Hematopoietic multipotent progenitor cell treated with erythropoietin and hydrocortisone succinate and interleukin-3 and kit ligand, for 15 days (in vitro differentiated cells): ENCODE measurements at places on chromosomes 12 and 14.

- no peak for DNase-seq
These were observed 56.4 kb downstream of the MON2 start for GRCh38 chr12:62522984-62523383.

GRCh38 chr12:119835068-119835467, 42.1 kb downstream of the CIT start:
- no peak for DNase-seq

DNA sequence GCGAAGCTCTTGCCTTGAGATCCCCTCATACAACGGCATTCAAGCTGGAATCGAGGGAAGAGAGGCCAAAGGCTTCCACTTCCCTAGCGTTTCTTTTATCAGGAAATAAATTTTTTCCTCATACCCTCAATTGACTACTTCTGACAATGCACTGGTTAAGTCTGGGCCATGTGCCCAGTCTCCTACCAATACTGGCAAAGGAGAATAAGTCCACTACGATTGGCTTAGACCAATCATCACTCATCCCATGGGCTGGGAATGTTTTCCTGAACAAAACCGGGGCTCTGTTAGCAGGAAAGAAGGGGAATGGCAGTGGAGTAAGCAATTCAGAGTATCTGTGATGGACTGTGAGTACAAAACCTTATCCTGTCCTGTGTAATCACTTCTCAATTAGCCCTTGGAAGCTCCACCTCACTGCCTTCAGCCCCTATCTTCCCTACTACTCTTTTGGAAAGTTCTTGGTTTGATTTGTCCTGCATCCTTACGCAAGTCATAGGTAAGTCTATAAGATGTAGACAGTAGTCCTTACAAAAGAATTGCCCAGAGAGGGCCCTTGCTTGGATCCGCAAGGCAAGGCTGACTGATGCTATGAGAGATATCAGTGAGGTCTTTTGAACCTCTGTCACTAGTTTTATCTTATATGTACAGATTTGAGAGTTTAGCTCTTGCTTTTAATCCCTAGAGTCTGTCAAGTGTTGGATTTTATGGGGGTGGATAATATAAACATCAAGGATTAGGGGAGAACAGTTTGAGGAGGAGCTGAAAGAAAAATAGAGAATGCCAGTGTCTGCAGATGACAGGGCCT, 36.3 kb upstream of the CDK17 start:
- no peak for DNase-seq

GRCh38 chr14:72420749-72421474, 473.0 kb downstream of the DPF3 start:
- peak; percentile 63 for DNase-seq

DNA sequence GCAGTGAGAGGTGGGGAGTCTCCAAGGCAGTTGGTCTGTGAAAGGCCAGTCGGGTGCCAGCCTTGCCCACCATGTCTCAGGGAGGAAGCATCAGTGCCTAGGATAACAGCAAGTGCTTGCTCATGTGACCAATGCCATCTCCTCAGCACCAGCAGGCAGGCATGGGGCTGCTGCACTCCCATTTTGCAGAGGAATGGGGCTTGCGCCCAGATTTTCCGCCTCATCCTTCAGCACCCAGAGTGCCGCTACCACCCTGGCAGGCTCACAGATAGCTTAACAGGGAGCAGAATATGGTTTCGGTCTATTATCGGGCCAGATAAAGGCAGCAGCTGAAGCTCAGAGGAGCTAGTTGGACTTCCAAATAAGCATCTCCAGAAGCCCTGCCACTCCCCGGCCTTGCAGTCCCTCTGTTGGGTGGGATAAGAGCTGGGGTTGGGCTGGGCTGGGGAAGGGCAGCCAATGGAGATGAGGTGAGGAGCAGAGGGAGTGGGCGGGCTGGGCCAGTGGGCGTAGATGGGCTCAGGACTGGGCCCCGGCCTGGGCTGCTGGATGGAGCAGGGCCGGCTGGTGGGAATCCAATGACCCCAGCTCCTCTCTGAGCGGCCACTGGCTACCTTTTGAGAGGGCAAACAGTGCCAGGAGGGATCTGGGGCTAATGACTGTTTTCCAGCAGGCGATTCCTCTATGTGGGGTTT, 8.4 kb upstream of the KRT80 start:
- DNase-seq, result peak; percentile 13

GRCh38 chr12:72098622-72099021, 160.0 kb downstream of the TPH2 start:
- DNase-seq, result no peak

DNA sequence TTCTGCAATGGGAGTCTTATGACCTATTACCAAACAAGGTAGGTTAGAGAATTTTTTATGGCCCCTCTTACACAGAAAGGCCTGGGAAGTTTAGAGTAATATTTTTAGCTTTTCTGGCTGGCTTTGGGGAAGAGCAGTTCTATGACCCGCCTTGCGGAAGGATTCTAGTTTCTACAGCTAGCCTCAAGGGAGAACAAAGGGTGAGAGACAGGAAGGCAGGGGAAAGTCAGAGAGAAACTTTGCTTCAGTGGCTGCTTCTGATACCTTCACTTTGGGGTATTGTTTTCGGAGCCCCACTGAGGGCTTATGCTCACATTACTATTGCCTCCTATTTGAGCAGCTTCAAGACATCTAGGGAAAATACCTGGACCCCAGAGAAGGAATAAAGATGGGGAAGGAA, 80.7 kb upstream of the NUDT4 start:
- DNase-seq, result no peak

- DNase-seq, result no peak
These were observed 63.5 kb downstream of the GALNT16 start for GRCh38 chr14:69323266-69323998.

DNA sequence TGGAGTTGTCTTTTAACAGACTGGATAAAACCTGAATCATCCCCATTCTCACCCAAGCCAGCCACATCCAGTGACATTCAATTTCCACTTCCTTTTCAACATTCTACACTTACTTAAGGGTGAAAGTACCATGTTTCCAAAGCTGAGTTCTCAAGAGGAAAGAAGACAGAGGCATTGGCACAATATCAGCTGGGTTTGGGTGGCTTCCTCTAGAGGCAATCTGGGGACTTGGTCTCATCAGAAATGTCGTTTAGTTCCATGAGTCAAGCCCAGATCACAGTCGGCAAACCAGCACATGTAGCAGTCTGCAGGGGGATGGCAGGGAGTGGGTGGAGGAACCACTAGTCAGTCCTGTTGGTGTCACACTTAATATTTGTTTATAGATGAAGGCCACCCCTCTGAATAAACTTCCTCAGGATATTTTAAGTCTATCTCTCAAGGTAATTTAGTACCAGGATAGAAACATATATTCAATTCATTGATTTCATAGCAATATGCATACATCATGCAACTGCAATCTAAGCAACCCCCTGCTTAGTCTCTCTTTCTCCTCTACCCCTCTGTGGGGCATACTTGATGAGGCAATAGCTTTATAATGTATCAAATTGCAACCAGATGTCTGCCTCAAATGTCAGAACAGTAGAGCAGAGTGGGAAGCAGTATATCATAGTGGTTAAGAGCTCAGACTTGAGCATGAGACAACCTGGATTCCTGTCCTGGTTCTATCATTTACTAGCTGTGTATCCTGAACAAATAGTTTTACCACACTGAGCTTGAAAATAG, 3.0 kb downstream of the SRRM4 start:
- DNase-seq, result no peak

- no peak for DNase-seq
These were observed 85.4 kb upstream of the CRY1 start for GRCh38 chr12:107178776-107179175.

DNA sequence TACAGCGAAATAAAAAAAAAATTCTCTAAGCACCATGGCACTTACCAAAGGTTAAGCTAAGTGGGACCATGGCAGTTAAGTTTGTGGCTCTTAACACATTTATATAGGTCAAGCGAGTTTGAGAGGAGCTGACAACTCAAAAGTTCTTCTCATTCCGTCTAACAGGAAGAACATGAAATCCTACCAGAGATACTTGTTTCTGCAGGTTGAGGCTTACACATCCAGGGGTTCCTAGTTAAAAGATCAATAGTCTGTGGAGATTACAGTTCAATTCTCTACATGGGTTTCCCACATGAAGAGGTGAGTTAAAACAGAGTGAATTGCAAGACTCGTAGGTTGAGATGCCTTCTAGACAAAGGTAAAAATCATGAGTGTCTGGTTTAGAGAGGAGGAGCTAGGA, 142.6 kb downstream of the EMP1 start:
- no peak for DNase-seq

DNA sequence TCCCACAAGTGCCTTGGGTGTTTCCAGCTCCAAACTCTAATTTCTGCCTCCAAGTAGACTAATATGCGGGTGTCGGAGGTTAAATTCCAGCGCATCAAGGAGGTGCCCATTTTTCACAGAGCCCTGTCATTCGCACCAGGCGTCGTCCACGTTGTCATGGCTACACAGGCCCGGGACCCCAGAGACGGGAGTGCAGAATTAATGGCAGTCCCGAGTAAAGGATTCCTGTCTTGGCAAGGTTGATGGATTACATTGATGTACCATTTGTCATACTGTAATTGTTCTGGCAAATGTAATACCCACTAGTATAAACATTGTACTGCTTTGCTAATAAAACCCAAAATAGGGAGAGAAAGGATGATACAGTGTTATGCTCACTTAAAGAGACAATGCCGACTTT, 222.9 kb upstream of the MYL2 start:
- no peak for DNase-seq

DNA sequence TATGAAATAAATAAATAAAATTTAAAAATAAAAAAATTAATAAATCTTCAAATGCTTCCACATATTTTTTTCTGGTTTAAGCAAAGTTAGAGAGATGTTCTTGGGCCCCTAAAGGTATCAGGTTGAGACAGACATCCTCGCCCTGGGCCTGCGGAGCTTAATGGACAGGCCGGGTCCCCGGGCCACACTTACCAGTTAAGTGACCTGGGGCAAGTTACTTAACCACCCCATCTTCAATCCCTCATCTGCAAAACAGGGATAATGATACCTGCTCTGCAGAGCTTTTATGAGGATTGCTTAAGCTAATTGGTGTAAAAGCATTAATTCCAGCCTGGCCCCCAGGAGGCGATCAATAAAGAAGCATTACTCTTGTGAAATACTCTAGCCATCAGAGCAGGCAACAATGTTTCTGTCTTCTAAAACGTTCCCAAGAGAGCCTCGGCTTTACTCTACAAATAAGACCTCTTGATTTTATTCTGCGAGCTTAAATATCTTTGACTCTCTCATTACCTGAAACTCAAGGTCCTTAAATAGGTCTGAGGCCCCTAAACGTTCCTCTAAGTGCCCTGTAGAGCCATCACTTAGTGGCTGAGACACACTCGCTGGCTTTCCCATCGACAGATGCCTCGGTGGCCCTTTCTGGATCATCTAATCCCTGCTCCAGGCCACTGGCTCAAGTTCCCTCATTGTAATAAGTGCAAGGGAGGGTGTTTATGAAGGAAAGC, 81.1 kb upstream of the DIO3 start:
- no peak for DNase-seq

DNA sequence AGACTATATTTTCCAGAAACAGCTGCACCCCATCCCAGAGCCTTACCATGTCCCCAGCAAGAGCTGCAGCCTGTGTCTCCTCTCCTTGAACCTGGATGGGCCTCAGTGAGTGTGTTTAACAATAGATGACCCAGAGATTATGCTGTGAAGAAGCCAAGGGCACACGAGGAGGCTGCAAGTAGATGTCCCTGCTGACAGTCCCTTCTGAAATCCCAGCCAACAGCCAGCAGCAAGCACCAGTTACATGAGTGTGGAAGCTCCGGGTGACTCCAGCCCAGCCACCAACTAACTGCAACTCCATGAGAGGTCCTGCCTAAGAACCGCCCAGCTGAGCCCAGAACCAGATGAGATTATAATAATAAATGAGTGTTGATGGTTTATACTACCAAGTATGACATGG, 191.7 kb downstream of the BCL11B start:
- DNase-seq, result no peak

DNA sequence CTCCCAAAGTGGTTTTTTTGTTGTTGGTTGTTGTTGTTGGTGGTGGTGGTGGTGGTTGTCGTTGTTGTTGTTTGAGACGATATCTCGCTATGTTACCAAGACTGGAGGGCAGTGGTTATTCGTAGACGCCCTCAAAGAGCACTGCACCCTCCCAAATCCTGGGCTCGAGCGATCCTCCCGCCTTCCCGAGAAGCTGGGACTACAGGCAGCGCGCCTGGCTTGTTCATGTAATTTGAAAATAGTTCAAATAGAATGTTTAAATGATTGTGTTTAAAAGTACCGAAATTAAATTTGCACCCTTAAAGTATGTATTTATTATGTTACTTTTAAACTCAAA, 439 bp upstream of the ANAPC5 start:
- DNase-seq, result no peak

DNA sequence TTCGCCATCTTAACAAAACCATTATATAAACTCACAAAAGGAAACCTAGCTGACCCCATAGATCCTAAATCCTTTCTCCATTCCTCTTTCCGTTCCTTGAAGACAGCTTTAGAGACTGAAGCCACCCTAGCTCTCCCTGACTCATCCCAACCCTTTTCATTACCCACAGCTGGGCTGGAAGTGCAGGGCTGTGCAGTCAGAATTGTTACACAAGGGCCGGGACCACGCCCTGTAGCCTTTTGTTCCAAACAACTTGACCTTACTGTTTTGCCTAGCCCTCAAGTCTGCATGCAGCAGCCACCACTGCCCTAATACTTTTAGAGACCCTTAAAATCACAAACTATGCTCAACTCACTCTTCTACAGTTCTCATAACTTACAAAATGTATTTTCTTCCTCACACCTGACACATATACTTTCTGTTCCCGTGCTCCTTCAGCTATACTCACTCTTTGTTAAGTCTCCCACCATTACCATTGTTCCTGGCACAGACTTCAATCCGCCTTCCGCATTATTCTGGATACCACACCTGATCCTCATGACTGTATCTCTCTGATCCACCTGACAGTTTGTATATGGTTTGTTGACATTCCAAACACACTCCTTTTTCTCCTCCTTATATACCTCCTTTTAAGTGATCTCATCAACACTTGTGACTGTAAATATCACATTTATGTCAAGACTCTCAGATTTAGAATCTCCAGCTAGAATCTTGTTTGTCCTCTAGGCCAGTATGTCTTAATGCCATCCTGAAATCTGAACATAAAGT, 208.7 kb downstream of the KITLG start:
- DNase-seq, result no peak

GRCh38 chr12:56274299-56274698, 7.6 kb downstream of the COQ10A start:
- DNase-seq, result no peak

DNA sequence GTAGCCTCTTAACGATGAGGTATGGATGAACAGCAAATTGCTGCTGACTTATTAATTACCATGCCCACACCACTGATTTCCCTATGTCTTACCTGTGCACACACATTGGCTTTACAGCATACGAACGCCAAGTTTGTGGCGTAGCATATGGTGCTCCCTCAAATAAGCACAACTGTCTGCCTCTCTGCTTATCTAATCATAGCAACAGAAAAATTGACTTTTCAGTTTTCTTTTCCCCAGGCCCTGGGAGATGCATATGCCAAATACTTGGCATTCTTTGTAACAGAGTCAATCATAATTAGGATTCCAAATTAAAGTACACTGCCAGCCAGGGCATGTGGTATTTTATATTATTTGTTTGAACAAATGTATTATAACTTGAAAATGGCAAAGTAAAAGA, 625.5 kb downstream of the DIO2 start:
- no peak for DNase-seq

GRCh38 chr12:79300199-79300568, 390.6 kb downstream of the PAWR start:
- no peak for DNase-seq
